ENCODE measurements at places on chromosomes 3 and 15.

- H3K4me3 ChIP-seq, result no peak overlapping the region
- H3K36me3 ChIP-seq, result peaks cover 77% of the 10 kb centered on the region
- H3K4me1 ChIP-seq, result peaks cover 3% of the 10 kb centered on the region
- no peak overlapping the region for H3K27ac ChIP-seq
- no peak for DNase-seq
- no peaks in the 10 kb centered on the region for H3K27me3 ChIP-seq
These were observed 11.9 kb downstream of the MCM2 start for GRCh38 chr3:127610105-127610504.

DNA sequence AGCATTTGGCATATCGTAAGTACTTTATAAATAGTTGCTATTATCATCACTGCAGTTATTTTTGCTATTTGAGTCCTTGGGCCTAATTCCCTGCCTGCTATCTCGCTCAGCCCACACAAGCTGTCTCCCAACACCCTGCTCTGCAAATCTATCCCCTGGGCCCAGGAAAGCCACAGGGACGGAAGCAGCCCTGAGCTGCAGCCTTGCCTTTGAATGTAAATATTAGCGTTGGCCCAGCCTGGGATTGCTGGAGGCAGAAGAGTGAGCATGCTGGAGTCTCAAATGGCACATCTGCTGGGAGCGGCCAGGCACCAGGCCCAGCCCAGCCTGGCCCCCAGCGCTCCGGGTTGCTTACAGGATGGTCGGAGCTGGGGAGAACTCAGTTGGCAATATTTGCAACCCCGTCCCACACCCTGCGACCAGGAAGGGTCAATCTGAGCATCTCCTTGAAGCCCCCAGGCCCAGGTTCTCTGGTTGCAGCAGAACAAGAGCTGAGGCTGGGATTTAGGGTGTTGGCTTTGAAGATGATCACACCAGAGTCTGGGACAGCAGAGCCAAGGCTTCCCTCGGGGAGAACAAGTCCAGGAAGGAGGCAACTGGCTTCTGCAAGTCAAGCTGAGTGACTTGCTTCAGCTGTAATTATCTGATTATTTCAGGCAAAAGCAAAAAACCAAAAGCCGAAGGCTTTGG, 529.6 kb downstream of the SHQ1 start:
- H3K27me3 ChIP-seq, result no peaks in the 10 kb centered on the region
- no peak overlapping the region for H3K27ac ChIP-seq
- DNase-seq, result no peak
- no peak overlapping the region for H3K4me3 ChIP-seq

GRCh38 chr3:152037953-152038352, 164.5 kb downstream of the SUCNR1 start:
- no peak overlapping the region for H3K4me3 ChIP-seq
- peaks cover 2% of the 10 kb centered on the region for H3K36me3 ChIP-seq
- peaks cover 4% of the 10 kb centered on the region for H3K4me1 ChIP-seq
- no peak for DNase-seq
- H3K27me3 ChIP-seq, result no peaks in the 10 kb centered on the region

- H3K4me1 ChIP-seq, result peaks cover 11% of the 10 kb centered on the region
- no peaks in the 10 kb centered on the region for H3K27me3 ChIP-seq
- no peaks in the 10 kb centered on the region for H3K36me3 ChIP-seq
- H3K27ac ChIP-seq, result no peak overlapping the region
- no peak overlapping the region for H3K4me3 ChIP-seq
These were observed 18.9 kb upstream of the ACAP2 start for GRCh38 chr3:195461594-195462307.

- no peak overlapping the region for H3K27ac ChIP-seq
- H3K36me3 ChIP-seq, result no peaks in the 10 kb centered on the region
- no peak for DNase-seq
These were observed 399.9 kb downstream of the LRTM1 start for GRCh38 chr3:54527953-54528352.

DNA sequence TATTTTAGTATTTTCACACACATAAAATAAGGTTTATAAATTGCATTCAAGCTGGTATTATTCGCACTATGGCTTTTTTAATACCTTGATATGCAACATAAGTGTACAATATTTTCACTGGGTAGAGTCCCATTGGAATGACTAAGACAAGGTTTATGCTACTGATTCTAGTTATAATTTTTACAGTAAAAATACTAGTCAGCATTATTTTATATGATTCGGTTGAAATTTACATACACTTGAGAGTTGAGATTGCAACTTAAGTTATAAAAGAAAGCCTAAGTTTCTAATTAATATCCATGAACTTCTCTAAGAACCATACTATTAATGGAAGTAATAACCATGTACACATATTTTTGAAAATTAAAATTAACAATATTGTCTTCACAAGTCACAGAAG, 723.9 kb upstream of the NR2F2 start:
- H3K4me1 ChIP-seq, result no peaks in the 10 kb centered on the region
- no peaks in the 10 kb centered on the region for H3K36me3 ChIP-seq
- no peak for DNase-seq
- H3K27me3 ChIP-seq, result no peaks in the 10 kb centered on the region

GRCh38 chr15:65695081-65695480, 73.3 kb downstream of the SLC24A1 start:
- DNase-seq, result no peak
- H3K4me3 ChIP-seq, result no peak overlapping the region
- no peaks in the 10 kb centered on the region for H3K27me3 ChIP-seq
- H3K36me3 ChIP-seq, result peaks cover 58% of the 10 kb centered on the region

DNA sequence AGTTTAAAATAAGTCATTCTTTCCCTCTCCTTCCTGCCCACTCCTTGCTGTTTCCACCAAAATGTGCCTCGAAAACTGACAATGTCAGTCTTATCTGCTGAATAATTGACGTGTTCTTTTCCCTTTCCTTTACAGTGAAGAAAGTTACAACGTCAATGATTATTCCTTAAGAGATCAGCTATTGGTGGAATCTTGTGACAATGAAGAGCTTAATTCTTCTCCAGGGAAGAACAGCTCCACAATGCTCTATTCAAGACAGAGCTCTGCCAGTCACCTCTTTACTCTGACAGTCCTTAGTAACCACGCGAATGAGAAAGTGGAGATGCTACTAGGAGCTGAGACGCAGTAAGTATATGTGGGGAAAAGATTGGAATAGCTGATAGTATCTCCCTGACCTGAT, 84.1 kb downstream of the DHX36 start:
- peaks cover 21% of the 10 kb centered on the region for H3K27me3 ChIP-seq
- H3K27ac ChIP-seq, result no peak overlapping the region
- H3K4me1 ChIP-seq, result peaks cover 7% of the 10 kb centered on the region
- H3K4me3 ChIP-seq, result no peak overlapping the region
- H3K36me3 ChIP-seq, result no peaks in the 10 kb centered on the region
